Left colon (tissue), 2 donors: ENCODE measurements at places on chromosomes 4 and X. TPM values are rescaled to one million over a fixed set of nuclear protein-coding genes. Genes with fewer than 3 reads are reported as not detected.
A peak's percentile ranks its signal among the peaks of the same experiment; 100 is the strongest.

DNA sequence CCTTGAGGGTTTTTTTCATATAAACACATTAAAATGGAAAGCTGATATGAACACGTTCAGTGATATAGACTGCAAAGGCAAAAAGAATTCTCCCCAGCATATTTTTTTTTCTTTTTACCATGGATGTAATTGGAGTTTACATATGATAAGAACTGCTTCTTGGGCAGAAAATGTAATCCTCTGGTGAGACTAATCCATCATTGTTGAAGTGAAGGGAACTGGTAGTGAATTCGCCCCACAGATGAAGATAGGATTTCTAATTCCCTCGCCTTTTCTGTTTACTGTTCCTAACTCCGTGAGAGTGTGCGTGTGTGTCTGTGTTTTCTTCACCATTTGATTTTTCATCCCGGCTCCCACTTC lies 88.9 kb downstream of the GPR143 start:
- DNase-seq, result no peak

DNA sequence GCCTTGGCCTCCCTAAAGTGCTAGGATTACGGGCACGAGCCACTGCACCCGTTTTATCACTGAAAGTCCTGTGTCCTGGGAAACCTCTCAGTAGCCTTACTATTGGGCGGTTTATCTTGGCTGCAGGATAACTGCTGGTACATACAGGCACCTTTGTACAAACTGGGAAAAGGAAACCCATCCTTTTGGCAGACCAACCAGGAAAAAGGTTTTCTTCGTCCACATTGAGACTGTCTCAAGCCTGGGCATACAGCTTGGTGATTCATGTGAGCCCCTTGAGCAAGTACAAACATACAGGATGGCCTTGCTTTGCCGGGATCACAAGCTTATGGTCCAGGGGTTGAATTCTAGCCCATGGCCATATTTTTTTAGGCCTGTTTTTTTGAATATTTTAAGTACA lies 32.8 kb downstream of the RWDD4 start:
- no peak for DNase-seq

GRCh38 chrX:139382529-139382928 lies 148.0 kb upstream of the F9 start:
- DNase-seq, result no peak

- DNase-seq, result no peak
These were observed 9.3 kb downstream of the PTPN13 start for GRCh38 chr4:86603311-86603885.

GRCh38 chr4:147182041-147182440 lies 236.4 kb upstream of the TTC29 start:
- no peak for DNase-seq

GRCh38 chr4:183503497-183504063 lies 1.3 kb upstream of the ING2 start:
- DNase-seq, result no peak

DNA sequence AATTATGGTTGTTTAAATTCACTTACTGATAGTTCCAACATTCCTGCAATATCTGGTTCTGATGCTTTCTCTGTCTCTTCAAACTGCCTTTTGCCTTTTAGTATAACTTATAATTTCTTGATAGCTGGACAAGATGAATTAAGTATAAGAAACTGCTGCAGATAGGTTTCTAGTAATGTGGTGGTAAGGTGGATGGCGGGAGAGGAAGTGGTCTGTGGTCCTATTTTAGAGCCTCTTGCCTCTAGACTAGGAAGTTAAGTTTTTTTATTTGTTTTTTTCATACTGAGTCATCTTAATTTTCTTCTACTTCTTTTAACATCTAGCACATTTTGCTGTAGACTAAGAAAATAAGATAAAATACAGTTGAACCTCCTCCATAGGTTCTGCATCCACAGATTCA lies 310.0 kb downstream of the SLITRK2 start:
- DNase-seq, result no peak

- no peak for DNase-seq
These were observed 132.7 kb upstream of the NR3C2 start for GRCh38 chr4:148574911-148575310.

DNA sequence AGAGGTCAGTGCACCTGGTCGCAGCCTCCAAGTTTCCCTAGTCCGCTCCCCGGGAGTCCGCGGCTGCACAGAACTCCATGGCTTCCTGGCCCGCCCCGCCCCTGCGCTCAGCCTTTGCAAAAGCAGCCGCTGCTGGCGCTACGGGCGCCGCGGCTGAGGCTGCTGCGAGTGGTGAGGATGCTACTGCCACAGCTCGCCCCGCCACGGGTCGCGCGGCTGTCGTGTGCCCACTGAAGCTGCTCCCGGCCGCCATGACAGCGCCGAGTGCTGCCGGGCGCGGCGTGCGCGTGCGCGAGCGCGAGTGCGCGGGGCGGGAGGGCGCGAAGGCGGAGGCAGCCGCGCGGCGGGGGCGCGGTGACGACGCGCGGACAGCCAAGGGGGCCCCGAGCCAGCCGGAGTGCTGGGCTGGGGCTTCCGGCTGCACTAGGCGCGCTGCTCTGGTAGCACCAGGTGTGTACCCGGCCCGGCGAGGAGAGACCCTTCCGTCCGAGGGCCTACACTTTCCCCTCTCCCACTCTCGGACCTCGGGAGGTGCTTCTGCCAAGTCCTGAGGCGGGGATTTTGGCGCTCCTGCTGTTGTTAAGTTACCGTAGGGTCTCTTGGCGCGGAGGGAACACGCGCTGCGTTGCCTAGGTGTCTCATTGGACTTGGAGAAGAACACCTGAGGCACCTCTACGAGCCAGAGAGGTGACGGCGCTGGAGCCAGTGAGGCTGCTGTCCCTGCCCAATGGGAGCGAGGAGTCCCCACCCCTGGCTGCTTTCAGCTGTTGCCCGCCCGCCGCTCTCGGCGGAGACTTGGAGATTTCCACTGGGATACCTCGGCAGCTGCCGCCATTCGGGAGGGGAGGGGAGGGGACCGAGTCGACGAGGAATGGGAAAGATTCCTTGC lies 619 bp upstream of the LRBA start:
- DNase-seq, result peak; percentile 80

- peak; percentile 63 for DNase-seq
These were observed 20.2 kb downstream of the WDR1 start for GRCh38 chr4:10096201-10096977.

GRCh38 chrX:129039176-129039575 lies 484.1 kb downstream of the SMARCA1 start:
- DNase-seq, result no peak

DNA sequence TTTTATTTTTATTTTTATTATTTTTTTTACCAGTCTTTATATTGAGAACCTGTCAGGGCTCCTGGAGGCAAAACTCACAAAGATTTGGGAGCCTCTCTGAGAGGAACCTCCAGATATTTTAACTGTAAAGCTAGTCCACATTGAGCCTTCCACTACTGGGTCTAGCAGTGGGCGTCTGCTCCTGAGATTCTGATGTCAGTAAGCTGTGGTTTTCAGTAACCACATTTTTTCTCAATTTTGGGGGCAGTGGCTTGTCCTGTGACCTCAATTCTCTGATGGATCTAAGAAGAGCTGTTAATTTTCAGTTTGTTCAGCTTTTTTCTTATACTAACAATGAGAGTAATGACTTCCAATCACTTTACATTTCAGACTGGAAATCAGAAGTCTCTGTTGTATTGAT lies 23.6 kb upstream of the GPRASP1 start:
- DNase-seq, result no peak

- DNase-seq, result no peak
These were observed 3.2 kb upstream of the PPBP start for GRCh38 chr4:73990988-73991741.

MMGT1 gene
- total RNA-seq, result 27.2 TPM

CXorf49 gene
- total RNA-seq, result not detected

RGN gene
- total RNA-seq, result 0.59 TPM
